ENCODE measurements at places on chromosomes 12 and 14.

DNA sequence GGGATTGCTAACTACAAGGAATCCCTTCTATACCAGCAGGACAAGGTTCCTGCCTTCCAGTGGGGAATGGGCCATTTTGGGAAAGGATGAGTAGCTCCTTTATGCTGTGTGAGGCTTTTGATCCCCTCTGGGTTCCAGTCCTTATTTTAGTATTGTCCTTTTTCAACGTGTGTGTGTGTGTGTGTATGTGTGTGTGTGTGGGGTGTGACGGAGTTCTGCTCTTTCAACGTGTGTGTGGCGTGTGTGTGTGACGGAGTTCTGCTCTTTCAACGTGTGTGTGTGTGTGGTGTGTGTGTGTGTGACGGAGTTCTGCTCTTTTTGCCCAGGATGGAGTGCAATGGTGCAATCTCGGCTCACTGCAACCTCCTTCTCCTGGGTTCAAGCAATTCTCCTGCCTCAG lies 27.4 kb downstream of the RAB35 start:
- DNase-seq: no peak

DNA sequence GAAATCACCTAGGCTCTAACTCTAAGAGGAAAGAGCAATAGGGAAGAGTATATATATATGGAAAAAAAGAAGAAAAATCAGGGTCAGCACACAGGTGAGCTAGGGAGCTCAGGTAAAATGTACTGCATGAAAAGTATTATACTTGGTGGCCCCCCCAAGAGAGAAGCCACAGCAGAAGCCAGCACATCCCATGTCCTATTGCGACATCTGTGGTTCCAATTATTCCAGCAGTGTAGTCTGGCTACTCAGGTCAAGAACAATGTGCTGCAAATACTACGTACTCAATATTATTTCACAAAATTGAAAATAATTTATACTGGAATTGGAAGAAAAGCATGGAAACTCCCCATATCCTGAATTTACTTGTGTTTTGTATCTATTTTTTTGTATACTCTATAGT lies 85.5 kb downstream of the CEP83 start:
- DNase-seq: no peak

DNA sequence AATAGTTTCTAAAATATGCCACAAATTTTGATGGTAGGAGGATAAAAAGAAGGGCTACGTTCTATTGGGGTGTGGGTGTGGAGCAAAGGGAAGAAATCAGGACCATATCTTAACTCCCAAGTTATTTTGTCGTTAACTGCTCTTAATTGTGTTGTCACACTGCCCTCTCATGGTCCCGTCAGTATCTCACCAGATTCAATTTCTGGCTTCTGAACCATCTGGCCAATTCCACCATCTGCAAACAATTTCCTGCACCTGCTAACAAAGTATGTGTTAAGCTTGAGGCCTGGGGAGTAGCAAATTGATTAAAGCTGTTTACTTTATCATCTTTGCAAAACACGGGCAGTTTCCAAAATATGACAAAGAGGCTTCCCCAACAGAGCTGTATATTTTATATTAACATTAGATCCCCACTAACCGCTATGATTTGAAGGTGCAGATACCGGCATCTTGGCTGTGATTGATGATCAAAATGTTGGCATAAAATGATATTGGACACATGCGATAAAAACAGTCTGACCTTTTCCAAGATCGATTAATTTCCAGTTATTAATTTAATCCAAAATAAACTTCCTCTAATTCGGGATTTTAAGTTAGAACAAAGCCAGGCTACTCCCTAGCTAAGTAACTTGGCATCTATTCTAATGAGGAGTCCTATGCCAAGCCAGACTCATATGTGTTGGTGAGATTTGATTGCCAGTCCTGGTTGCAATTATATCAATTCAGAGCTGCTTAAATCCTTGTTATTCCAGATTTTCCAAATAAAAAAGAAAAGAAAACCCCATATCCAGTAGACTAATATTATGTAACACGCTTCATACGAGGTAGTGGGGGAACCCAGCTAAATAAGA lies 6.9 kb upstream of the DNM1L start:
- peak; percentile 54 for DNase-seq

- DNase-seq: peak; percentile 40
These were observed 595 bp upstream of the METAP2 start for GRCh38 chr12:95473231-95473883.

DNA sequence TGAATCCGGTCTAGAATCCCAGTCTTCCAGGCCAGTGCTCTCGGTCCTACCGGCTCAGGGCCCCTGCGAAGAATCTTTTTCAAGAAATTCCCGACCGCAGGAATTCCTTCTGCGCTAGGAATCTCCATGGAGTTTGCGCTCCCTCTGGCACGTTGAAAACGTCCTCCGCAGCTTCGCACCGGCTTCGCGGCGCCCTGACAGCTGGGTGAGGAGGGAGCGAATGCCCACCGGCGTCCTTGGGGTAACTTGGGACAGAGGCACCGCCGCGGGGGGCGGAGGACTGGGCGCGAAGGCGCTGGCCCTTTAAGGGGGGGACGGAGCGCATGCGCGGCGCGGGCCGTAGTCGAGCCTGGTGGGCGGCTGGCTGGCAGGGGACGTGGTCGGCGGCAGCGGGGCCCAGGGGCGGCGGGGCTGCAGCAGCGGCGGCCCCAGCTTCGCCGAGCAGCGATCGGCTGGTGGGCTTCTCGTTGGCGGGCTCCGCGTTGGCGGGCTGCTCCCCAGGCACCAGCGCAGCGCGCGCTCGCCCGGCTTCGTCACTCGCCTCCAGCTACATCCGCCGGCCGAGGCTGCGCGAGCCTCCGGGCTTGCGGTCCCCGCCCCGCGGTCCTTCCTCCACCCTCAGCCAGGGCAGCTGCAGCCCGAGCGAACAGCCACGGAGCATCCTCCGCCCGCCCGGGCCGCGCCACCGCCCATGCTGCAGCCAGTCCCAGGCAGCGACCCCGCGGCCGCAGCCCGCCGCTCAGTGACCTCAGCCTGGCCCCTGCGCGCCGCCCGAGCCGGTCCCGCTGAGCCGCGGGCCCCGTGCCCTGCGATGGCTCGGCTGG lies at the start of gene VASH1:
TSS of gene VASH1 (plus strand) at position 333 of the 824 bp plus-strand sequence. CDS start 1,354 bp downstream, outside the sequence.
- peak; percentile 72 for DNase-seq

- peak; percentile 79 for DNase-seq
These were observed 3.4 kb upstream of the ARHGAP5 start for GRCh38 chr14:32073537-32074189.

DNA sequence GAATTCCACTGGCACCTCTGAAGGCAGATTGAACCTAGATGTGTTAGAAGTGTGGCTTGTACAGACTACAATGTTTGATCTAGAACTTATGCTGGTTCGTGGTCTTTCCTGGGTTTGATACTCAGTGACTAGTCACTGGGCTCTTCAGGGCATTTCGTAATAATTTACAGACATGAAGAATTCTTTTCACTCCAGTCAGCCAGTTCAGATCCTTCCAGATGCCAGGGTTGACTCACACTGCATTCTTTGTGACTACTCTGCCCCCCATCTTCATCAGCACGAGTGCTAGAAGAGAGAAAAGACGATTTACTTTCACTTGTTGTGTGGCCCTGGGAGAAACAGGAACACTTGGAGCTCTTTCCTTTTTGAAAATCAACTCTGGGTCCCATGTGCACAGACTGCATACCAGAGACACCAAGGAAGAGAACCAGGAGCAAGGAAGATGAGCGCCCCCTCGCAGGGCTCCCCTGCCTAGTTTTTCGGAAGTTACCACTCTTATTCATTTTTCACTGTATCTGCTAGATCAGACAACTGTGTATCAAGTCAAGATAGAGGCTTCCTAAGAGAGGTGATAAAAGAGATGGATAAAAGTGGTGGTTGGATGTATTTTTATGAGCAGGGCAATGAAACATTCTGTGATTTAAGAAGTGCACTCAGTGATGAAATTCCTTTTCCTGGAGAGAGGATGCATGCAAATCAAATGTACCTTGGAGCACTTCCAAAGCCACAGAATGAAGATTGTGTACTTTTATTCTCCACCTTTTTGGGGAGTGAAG lies 33.5 kb upstream of the EVL start:
- no peak for DNase-seq

DNA sequence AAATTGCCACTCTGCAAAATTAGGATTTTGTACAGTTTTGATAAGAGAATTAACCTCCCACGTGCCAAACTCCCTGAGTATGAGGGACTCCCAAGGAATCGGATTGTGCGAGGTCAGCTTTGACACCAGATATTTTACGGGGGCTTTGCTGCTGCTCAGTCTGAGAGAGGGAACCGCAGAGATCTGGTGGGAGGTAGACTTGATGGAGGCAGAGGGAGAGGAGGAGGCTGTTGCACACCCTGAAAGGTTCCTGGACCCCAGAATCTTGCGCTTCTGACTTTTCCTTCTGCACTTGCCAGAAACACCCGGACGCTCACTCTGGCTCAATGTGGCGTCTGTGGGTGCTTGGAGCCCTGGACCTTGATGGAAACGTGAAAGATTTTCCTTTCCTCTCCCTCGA lies 83.9 kb downstream of the PAPOLA start:
- no peak for DNase-seq

DNA sequence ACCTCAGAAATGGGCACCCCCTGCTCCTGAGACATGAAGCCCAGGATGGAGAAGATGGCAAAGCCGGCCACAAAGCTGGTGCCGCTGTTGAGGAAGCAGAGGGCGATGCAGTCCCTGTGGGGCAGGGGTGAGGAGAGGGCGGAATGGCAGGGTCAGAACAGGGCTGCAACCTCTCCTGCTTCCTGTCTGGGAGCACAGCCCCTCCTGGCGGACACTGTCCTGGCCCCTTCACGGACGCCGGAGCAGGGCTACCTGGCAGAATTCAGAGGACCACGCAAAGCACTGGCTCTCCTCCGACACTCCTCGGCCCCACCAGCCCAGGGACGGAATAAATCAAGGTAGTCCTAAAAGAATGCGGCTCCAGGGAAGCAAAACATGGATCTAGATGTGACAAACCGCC lies 12.4 kb upstream of the SLC6A12 start:
- no peak for DNase-seq

DNA sequence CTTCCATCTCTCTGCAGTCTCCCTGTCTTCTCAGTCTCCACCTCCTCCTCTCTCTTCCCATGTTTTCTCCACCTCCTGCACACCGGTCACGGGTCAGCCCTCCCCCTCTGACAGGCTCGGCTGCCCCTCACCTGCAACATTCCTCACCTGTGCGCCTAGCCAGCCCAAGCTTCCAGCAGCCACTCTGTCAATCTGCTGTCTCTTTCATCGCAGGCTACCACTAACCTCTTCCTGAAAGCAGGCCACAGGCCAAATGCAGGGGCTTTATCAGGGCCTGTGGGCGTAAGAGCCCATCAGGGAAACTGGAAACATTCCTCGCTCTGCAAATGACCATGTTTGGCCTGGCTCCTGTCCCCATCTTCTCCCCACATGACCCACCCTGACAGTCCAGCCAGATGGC lies 34.5 kb downstream of the CMKLR1 start:
- DNase-seq: no peak

GRCh38 chr12:32534698-32535097 lies 135.3 kb downstream of the FGD4 start:
- no peak for DNase-seq

DNA sequence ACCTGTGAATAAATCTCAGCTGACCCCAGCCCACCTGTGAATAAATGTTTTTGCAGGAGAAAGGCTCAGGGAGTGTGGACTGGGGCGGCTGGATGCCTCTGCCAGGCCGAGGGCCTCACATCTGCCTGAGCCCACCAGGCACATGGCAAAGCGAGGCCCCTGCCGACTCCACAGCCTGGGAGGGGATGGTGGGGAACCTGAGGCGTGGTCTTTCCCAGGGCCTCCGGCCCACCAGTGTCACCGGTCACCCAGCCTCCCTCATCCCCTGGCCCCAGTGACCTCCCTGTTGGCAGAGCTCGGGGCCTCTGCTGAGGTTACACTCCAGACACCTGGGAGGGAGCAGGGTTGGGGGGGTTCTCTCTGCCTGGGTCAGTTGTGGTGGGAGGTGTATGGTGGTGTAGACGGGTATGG lies 8.2 kb downstream of the NOC4L start:
- no peak for DNase-seq

DNA sequence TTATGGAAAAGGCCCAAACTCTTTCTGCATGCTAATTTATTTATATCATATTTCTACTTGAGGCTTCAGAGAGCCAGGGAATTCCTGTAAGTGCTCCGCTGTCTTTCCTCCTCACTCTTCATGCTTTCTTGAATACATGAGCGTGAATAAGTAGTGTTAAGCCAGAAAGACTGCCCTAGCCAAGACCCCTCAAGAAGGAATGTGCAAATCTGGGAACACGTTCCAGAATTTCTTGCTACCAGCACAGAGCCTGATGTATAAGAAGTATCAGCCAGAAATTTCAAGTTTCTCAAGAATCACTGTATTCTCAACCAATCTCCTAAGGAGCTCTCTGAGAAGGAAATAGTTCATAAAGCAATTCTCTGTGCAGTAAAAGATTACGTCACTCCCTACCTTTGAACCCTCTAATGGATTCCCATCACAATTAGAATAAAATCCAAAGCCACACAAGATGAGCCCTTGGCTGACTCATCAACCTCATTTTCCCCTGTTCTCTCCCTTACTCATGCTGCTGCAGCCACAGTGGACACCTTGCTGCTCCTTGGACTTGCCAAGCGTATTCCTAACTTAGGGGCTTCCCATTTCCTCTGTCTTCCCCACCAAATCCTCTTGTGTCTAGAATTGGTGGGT lies 6.9 kb upstream of the TSPAN8 start:
- DNase-seq: no peak

GRCh38 chr12:89064780-89065179 lies 287.5 kb downstream of the DUSP6 start:
- no peak for DNase-seq

GRCh38 chr12:49813131-49813530 lies 15.1 kb downstream of the NCKAP5L start:
- DNase-seq: no peak

DNA sequence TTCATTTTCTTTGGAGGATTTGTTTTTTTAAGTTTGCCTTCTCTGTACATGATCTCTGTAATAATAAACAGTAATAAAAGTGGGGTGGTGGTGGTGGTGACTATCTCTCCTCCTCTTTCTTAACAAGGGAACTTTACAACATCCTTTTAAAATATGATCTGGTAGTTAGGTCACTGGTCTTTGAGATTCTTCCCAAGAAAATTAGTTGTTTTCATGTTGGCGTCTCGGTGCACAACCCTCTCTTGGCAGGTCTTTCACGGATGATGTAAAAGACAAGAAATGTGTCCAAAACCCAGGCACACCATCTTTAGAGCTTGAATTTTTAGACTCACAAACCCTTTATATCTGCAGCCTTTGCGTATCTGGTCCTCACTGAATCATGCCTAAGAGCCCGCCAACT lies 488.5 kb upstream of the TBX3 start:
- DNase-seq: no peak

DNA sequence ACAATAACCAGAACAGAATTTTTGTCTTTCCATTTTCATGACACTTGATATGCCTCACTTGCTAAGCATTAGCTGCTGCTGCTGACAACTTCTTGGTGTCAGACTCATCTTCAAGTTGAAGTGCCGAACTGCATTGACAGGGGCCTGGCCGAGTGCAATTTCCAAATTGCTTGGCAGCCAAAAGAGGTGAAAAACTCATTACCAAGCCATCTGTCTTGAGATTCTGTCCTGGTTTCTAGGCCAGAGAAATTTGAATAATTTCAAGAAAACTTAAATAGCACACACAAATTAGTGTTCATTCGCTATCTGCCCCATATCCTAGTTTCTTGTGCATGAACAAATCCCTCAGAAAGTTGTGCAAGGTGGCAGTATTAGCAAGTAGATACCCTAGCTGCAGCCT lies 165.3 kb upstream of the RASSF8 start:
- DNase-seq: no peak
